ENCODE measurements at places on chromosomes 1 and 21. TPM values are rescaled to one million over a fixed set of nuclear protein-coding genes. Genes with fewer than 3 reads are reported as not detected.

DNA sequence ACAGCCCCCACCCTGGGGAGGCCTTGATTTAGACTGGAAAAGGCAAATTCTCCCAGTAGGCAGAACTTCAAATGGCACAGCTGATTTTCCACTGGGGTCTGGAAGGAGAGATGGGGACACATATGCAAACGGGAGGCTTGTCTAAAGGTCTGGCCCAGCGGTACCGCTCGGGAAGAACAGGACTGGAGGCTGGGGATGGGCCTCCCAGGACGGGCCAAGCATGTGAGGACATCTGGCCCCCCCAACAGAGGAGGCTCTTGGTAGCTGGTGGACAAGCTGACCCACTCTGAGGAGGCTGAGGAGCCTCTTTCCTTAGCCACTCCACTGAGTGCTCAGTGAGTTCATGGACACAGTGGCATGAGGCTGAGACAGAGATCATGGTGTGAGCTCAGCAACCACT, 170.0 kb downstream of the NPHP4 start:
- no peak for DNase-seq

The OR2T29 gene
- not detected for total RNA-seq

DNA sequence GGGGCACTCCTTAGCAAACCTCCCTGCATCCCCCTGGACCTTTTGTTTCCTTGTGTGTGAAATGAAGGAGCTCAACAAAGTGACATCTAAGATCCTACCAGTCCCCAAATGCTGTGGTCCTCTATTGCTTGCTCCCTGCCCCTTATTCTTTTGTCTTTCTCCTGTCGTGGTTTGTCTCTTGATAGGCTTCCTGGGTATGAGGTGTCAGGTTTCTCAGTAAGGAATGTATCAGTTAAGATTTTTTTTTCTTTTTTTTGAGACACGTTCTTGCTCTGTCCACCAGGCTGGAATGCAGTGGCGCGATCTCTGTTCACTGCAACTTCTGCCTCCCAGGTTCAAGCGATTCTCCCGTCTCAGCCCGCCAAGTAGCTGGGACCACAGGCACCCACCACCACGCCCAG, 16.8 kb downstream of the CNIH3 start:
- DNase-seq: peak; percentile 90

DNA sequence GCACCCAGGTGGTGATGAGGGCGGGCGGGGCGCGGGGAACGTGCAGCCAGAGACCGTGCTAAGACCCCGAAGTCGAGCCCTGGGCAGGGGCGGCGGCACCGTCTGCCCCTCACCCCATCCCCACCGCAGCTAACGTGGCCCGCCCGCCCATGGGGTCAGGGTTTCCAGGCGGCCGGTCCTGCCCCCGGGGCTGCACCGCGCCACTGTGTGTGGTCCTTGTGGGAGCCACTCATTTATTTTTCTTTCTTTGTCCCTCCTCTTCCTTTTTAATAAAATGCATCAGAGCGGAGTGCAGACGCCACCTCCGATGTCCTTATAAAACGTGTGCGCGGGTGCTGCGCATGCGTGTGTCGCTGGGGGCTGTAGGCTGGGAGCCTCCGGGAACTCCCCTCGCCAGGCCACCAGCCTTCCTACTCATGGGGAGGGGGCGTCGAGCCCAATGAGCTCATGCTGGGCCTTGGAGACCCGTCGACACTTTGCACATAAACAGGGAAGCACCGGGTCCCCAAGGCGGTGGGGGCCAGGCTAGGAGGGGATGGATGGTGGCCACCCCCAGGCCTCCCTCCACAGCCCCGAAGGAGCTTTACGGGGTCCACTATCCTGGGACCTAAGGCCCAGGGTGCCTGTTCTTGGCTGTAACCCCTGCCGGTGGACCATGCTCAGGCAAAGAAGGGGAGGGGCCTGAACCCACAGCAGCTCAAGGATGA, 59.9 kb downstream of the WNT9A start:
- DNase-seq: peak; percentile 94

The CCDC30 gene
- total RNA-seq: 0.13 TPM

GRCh38 chr1:56189946-56190805, 389.2 kb downstream of the PLPP3 start:
- no peak for DNase-seq

DNA sequence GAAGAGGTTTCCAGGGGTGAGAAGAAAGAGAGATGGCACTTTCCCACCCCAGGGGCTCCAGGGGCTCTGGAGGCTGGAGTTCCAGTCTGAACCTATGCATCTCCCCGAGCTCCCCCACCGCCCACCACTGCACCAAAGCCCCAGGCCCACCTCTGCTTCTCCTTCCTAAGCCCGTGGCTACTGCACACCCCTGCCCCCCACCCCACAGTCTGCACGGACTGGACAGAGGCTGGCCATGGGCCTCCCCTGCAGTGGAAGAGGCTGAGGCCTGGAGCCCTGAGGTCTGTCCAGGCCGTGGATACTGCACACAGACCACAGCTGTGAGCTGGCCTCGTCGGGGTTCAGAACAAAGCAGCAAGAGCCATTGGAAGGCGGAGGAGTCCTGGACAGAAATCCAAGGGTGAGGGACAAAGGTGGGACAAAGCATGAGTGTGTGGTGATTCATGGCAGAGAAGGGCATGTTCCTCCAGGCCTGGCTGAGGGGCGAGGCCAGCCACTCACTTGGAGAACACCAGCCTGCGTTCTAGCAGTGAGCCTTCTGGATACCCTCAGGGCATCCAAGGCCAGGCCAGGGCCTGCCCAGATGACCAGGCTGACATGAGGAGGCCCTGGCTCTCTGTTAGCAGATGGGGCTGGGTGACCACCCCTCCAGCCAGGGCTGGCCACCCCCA, 244.8 kb upstream of the VAMP3 start:
- DNase-seq: no peak

DNA sequence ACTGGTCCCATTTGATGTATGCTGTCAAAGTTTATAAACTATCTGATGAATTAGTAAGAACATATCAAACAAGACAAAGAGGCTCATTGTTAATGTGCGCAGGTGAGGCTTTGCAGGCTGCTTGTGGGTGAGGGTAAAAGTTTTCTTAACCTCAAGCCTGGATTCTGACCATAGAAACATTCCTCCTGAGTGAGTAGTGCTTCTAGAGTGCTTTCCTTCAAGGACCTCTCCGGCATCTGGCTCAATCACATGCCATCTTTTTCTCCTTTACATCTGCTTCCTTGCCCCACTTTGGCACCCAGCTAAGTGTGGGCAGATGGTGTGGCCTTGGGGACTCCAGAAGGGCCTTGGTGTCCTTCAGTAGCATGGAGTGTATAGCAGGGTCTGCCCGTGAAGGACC, 104.0 kb downstream of the ROR1 start:
- DNase-seq: peak; percentile 42

The NEXN gene
- total RNA-seq: 36.0 TPM

DNA sequence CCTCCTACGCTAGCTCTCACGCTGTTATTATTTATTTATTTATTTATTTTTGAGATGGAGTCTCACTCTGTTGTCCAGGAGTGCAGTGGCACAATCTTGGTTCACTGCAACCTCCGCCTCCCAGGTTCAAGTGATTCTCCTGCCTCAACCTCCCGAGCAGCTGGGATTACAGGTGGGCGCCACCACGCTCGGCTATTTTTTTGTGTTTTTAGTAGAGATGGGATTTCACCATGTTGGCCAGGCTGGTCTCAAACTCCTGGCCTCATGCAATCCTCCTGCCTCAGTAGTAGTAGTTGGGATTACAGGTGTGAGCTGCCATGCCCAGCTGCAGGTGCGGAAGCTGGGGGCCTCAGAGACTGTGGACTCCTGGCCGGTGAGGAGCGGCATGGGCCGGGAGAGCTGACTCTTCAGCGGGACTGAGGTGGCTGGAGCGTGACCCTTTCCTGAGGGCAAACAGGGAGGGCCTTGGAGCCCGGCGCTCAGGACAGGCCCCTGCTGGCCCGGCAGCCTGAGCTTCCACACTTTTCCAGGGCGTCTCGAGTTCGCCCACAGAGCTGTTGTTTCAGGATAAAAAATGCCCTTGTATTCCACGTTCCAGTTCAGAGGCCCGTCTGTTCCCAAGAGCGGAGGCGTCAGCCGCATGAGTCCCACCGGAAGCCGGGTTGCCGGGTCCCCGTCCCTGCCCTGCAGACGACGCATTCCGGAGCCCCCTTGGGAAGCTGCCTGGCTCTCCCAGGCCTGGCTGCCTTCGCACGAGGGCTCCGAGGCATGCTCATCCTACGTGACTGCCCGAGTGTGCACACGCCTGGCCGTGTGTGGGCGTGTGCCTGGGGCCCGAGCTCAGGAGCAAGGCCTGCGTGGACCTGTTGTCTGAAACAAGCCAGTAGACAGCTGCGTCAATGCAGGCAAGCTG, 126.2 kb downstream of the SIK1 start:
- DNase-seq: no peak

DNA sequence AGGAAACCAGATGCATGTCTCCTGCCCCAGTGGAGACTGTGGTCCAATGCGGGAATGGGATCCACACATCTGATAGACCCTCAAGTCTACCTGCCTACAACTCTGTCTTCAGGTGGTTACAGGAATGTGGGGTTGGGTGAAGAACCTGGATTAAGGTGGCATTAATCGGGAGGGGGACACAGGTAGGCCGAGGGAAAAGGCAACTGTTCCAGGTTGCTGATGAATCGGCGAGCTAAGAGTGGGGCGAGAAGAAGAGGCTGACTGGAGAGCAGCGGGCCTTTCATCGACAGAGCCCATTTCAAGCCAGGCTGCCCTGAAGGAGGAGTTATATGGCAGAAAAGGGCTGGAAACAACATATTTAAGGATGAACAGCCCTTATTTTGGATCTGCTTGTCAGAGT, 836 bp downstream of the CD2 start:
- DNase-seq: no peak

The SLC5A9 gene
- total RNA-seq: not detected

The C4BPB gene
- 0.28 TPM for total RNA-seq

The REN gene
- total RNA-seq: not detected

- DNase-seq: no peak
Observed at GRCh38 chr1:160653620-160654016, 6.8 kb upstream of the SLAMF1 start.

The ZNF362 gene
- 11.1 TPM for total RNA-seq

- DNase-seq: no peak
Observed at GRCh38 chr1:221761354-221762002, 19.6 kb upstream of the DUSP10 start.

The ADAR gene
- 54.4 TPM for total RNA-seq

DNA sequence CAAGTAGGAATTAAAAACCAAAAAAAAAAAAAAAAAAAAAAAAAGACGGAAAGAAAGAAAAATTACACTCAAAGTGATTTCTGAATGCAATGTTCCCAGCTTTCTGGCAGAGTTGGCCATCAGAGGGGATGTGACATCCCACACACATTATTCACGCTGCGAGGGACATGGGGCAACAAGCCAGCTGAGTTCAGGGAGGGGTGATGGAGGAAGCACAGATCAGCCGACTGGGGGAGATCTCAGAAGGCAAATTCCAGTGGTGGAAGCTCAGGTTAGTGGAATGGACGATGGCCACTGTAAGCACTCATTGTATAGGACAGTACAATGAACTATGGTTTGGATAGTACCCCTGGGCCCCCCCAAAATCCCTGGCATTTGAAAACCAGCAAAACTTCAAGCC, 311.9 kb downstream of the PCP4 start:
- DNase-seq: no peak

The KLF17 gene
- total RNA-seq: not detected

The OR2T6 gene
- total RNA-seq: not detected

The TADA1 gene
- total RNA-seq: 20.6 TPM

DNA sequence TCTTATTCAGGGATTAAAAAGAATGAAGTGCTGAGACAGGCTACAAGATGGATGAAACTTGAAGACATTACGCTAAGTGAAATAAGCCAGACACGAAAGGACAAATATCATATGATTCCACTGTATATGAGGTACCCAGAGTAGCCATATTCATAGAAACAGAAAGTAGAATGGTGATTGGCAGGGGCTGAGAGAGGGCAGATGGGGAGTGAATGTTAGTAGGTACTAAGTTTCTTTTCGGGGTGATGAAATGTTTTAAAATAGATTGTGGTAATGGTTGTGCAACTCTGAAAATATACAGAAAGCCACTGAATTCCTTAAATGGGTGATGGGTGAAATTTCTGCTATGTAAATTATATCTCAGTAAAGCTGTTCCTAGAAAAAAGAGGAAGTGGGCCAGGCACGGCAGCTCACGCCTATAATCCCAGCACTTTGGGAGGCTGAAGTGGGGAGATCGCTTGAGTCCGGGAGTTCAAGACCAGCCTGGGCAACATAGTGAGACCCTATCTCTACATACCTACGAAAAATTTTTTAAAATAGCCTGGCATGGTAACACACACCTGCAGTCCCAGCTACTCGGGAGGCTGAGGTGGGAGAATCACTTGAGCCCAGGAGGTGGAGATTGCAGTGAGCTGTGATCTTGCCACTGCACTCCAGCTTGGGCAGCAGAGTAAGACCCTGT, 15.9 kb downstream of the SLC27A3 start:
- DNase-seq: no peak

- peak; percentile 91 for DNase-seq
Observed at GRCh38 chr1:31712068-31712467, 8.3 kb upstream of the COL16A1 start.

The MDM4 gene
- 13.2 TPM for total RNA-seq

DNA sequence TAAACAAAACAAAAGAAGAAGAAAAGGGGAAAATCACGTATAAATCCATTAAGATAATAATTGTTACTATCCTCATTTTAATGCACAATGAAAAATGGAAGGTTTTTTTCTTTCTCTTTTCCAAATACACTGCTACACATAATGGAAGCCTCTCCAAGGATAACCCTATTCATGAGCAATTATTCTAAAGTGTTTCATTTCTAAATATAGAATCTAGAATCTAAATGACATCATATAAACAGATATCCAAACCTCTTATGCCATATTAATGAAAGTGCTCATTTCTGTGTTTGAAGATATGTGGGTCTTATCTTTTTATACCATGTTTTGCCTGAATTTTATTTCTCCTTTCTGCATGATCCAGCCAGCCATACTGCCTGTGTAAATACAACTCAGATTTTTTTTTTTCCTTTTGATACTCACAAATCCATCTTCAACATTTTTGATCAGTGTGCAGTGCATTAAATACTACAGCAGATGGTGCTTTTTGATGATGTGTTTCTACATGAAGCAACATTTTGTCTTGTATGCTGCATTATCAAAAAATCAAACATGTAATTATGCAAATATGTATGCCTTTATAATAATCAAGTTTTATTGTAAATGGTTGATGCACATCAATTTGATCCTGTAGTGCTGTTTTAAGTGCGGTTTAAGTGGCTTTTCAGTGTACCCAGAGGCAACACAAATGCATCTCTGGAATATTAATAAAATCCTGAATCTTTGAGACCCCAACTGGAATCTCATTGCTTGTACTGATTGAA, 625.6 kb upstream of the PTBP2 start:
- DNase-seq: no peak

DNA sequence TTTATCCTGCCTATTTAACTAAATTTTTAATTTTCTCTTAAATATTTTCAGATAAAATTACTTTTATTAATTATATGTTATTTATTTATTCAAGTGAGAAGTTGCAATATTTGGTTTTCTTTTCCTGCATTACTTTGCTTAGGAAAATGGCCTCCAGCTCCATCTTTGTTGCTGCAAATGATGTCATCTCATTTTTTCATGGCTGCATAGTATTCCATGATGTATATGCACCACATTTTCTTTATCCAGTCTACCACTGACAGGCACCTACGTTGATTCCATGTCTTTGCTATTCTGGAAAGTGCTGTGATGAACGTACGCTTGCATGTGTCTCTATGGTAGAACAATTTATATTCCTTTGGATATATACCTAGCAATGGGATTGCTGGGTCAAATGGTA, 186.9 kb upstream of the LYPLAL1 start:
- no peak for DNase-seq

Data from SJSA1 (cell line).